ENCODE measurements at places on chromosomes 16 and 17.

DNA sequence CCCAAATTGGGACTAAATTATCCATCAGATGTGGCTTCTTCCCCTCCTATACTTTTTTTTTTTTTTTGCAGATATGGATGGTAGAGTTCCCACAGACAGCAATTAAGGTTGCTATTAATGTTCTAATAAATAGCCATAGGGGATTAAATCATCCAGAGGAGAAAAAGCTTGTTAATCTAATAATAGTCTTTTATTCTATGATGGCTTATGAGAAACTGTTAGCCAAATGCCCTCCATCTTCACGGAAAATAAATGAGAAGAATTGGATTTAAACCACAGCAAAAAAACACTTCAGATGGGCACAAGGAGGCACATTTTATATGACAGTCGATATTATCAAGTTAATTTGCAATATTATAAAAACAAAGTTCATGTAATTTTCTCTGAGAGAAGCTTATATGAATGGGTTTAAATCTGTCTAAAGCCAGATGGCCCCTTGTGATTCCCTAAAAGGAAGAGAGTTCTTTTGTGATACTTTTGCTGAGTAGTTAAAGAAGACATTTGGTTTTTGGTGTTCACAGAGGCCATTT is 5.1 kb upstream of the CAPNS2 start:
- DNase-seq, result no peak

DNA sequence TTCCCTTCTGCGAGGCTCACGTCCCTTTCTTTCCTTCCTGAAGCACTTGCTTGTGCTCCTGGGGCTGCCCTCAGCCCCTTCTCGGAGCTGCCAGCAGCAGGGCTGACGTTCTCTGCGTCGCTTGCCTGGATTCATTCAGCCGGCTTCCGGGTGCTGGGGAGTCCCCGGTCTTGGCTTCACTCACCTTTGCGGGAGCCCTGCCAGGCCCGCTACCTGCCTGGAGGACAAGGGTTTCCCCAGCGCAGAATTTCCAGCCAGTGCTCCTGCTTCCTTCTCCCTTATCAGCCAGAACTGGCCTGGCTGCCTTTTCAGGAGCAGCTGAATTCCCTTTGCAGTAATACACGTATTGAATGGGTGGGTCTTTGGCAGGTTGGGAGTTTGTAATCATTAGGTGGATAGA is 22.1 kb upstream of the IL17C start:
- DNase-seq, result no peak

DNA sequence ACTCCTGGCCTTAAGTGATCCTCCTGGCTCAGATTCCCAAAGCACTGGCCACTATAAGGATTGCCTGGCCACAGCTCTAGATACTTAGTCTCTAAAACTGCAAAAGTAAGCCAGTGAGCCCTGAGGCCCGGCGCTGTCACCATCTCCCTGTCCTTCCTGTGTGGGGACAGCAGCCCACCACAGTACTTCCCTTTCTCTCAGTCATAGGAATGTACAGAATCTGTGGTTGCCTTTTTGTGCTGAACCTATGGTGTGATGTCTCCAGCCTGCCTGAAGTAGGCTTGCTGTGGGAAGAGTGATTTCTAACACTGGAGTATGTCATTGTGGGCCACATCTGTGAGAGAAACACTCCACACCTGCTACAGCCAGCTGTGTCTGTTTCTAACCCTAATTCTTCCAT is 24.7 kb downstream of the NTAN1 start:
- no peak for DNase-seq

DNA sequence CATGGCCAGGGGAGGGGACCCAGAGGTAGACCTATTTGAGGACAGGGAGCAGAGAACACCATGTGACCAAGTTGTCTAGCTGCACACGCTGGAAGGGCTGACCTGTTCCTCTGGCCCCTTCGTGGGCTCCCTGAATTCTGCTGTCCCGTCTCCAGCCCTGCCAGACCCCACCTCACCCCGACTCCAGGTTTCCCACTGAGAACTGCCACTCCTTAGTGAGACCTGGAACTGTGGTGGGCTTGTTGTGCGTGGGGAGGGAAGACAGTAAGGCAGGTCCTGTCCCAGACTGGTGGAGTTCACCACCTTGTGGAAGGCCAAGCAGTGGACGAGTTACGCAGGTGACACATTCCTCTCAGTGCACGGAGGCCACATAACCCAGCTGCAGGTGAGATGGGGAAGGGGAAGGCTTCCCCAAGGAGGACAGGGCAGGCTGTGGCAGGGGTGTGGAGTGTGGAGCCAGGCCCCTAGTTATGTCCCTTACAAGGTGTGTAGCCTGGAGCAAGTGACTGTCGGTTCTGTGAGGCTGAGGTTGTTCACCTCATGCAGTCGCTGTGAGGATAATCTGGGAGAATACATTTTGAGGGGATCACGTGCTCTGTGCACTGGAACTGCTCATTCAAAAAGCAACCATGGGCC is 54.7 kb downstream of the USP22 start:
- no peak for DNase-seq

- no peak for DNase-seq
Measured at GRCh38 chr16:85029981-85030401, 2.4 kb downstream of the KIAA0513 start.

DNA sequence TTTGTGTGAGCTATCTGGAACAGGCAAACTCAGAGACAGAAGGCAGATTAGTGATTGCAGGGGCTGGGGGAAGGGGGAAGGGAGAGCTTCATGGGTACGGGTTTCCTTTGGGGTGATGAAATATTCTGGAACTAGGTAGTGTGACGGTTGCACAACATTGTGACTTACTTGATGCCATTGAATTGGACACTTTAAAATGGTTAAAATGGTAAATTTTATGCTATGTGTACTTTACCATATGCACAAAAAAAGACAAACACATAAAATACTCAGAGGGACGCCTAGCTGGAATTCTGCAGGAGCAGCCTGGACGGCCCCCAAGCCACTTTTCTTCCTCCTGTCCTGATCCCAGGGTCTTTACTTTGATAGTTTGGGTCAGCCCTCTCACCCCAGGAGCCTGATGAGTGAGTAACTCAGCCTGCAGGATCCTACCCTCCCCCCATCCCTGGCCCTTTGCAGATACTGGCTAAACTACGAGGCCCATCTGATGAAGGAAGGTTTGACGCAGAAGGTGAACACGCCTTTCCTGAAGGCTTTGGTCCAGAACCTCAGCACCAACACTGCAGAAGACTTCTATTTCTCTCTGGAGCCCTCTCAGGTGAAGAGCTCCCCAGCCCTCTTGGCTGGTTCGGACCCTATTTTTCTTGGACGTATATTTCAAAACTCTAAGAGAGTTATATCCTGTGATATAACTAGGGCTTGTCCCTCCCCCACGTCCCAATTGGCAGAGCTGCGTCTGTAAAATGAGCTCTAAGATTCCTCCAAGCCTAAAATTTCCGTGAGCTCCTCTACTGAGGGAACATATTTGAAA is 7.8 kb downstream of the ADGRG3 start:
- no peak for DNase-seq

DNA sequence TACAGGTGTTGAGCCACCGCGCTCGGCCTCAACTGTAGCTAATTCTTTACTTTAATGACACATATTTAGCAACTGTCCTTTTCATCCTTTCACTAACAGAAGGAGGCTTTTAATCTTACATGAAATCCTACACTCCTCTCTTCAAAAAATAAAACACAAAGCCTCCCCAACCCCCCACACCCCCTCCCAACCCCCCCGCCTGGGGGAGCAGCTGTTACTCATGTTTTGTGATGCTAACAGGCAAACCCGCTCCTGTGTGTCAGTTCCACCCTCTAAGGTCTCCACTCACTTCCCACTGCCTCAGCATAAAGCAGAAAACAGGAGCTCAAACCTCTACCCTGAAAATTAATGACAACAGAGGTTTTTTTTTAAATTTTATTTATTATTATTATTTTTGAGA is 55.4 kb upstream of the SLC25A19 start:
- DNase-seq, result no peak

DNA sequence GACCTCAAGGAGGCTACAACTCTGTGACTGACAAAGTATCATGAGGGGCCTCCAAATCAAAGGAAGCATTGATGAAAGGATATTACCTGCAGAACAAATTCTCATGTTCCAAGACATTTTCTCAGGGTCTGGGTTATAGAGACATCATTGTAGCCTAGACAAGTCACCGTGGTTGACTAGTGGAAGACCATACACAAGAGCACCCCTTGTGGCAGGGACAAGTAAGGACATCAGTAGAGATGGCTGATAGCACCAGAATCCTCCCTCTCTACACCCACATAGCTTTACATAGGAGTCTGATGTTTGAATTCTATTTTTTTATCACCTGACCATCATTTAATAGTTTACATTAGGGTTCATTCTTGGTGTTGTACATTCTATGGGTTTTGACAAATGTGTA is 32.5 kb upstream of the CDH8 start:
- DNase-seq, result peak; percentile 7

GRCh38 chr16:2056681-2057407 is 9.1 kb downstream of the TSC2 start:
- DNase-seq, result no peak

GRCh38 chr17:17239832-17240231 is 2.9 kb upstream of the FLCN start:
- no peak for DNase-seq

DNA sequence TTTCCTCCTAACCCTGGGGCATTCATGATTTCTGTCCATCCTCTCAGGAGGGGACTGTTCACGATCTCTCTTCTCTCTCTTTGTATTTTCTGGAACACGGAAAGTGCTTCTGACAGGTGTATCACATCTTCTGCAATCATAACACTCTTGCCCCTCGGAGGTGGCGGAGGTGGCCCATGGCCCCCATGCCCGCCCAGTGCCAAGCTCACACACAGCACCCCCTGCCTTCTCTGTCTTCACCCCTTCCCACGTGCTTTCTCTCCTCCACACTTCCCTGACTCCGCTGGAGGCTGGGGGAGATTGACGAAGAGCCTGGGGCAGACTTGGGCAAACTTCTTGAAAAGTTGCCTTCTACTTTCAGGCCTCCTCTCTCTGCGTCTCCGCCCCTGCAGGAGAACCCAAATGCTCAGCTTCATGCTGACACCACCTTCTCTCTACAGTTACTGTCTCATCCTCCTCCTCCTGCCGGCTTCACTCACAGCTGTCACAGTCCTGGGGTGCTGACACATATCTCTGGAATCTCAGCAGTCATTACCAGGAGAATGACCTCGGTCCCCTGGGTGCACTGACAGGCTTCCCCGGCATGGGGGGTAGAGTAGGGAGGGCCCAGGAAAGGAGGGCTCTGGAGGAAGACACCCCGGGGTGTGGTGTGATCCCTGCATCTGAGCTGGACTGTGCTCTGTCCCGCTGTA is 127.1 kb downstream of the ENGASE start:
- DNase-seq, result peak; percentile 98

DNA sequence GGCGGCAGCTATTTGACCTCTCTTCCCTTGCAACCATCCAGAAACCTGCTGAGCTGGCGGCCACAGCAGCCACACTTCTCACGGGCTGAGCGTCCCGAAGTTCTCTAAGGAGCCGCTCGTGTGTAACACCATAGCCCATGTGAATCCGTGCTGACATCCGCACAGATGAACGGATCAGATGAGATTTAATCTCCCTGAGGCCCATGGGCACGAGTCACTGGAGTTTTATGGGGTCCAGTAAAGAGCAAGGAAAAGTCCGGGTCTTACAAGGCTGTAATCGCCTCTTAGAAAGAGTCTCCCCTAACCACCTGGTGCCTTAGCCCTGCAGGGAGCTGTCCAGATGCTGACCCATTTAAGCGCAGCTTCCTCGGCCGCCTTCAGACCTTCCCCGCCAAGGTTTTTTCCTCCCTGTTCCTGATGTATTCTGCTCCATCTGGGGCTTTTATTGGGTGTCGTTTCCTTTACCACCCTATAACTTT is 5.5 kb upstream of the CACNG5 start:
- DNase-seq, result peak; percentile 73

- DNase-seq, result no peak
Measured at GRCh38 chr17:57494443-57494842, 238.1 kb downstream of the MSI2 start.

DNA sequence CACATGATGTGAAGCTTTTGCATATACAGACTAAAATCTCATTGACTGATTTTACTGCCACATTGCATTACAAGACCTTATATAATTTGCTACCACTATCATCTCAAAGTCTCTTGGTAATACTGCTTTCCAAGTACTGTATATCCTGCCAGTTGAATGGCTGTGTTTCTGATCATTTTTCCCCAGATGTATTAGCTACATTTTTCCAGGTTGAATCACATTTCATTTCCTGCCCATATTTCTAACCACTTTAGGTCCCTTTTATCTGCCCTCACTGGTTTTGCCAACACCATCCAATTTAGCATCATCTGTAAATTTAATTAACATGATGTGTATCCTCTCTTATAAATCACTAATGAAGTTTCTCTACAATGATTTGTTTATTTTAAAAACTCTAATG is 365.7 kb upstream of the PMFBP1 start:
- peak; percentile 17 for DNase-seq

GRCh38 chr16:3490911-3491629 is 4.2 kb downstream of the C16orf90 start:
- DNase-seq, result no peak

DNA sequence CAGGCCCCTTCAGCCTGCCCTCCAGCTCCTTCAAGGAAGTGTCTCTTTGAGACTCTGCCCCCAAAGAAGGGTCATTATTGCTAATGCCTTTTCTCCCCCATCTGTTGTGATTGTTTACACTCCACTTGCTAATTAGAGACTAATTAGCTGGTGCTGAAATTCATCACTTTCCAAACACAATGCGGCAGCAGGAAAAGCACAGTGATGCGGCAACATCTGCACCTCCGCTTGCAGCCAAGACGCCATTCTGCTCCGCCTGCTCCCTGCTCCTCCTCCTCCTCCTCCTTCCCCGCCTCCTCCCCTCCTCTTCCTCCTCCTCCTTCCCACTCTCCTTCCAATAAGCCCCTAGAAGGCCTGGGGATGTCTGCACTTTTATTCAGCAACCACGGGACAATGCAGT is 110.5 kb downstream of the SDK2 start:
- DNase-seq, result no peak

DNA sequence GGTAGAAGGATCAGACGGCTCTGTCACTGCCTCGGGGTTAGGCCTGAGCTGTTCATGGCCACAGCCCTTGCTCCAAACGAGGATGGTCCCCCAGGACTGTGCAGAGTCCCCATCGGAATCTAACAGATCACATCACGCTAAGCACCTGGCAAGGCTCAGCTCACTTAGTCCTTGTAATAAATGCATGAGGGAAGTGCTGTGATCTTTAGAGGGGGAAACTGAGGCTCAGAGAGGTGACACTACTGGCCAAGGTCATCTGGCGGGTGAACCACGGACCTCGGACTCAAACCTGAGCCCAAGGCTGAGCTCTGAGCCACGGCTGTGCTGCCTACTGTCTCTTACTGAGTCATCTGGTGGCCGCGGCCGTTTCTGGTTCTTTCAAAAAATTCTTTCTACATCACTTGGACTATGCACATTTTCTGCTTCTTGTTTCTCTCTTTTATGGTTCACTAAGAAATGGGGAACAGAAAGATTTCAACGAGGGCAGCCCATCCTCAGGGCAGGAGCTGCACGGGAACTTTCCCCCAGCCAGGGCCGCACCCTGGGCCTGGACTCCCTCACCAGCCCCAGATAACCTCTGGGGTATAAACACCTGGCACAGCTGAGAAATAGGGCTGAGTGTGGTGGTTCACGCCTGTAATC is 55.6 kb downstream of the COTL1 start:
- DNase-seq, result no peak

DNA sequence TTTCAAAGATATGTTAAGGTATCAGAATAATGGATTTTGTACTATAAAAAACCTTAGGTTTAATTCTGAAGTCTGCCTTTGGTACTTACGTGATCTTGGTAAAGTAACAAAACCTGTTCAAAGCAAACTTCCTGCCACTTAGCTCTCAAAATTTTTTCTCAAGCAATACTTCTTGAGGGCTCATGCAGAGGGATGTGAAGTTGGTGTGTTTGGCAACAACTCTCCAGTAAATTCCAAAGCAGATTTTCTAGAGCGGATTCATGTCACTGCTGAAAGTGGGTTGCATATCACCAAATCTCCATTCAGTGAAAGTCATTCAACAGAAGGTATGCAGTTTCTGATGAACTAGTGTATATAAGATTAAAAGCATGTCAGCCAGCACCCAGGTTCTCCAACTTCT is 856.7 kb downstream of the CDH8 start:
- DNase-seq, result no peak
